OCI-LY7 (cell line): ENCODE measurements at places on chromosomes 5 and 9.

- DNase-seq = no peak
Observed at GRCh38 chr5:96338624-96339415, 94.2 kb downstream of the PCSK1 start.

- DNase-seq = no peak
Observed at GRCh38 chr5:14186059-14186830, 43.1 kb downstream of the TRIO start.

DNA sequence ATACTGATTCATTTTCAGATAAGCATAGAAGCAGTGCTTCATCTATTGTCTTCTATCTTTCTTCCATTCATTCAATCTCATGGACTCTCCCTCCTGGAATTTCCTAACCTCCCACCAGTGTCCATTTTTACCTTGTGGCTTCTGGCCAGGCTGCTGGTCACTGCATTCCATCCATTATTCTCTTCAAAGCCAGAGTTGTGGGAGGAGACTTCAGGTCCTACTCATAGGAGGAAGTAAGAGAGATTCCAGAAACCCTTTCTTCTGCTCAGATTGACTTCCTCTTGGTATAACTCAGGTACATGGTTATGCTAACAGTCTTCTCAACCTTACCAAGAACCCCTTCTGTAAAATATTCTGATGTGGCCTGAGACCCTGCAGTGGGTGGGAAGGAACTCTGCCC, 153.3 kb upstream of the SLC12A2 start:
- DNase-seq = no peak

DNA sequence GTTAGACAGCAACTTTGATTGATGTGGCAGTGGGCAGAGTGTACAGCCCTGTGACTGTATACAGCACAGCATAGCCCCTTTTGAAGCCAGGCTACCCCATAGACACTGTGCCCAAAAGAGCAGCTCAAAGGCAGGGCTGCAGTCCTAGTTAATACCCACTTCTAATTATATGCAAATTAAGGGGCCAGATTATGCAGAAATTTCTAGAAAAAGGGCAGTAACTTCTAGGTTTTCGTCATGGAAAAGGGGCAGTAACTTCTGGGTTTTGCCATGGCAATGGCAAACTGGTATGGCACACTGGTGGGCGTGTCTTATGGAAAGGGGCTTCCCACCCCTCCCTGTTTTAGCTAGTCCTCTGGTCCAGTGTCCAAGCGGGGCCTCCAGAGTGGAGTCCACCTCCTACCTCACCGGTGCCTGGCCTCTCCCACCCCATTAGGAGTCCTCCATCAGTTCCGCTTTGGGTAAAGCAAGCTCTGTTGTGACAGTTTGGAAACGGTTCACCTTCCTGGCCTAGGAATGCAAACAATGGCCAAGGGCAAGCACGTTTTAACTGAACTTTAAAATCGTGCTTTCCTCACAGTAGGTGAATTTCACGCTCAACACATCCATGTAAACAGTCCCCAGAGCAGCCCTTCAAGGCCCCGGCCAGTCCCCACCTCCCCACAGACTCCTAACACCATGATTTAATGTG, 5.6 kb downstream of the ADAMTS13 start:
- no peak for DNase-seq

- DNase-seq = no peak
Observed at GRCh38 chr9:125663127-125663526, 43.9 kb downstream of the MAPKAP1 start.
